Activated T-helper 1 cell treated with anti-CD3 and anti-CD28 coated beads, Interleukin-2, amount 50 U/mL, for 16 hours (primary cell): ENCODE measurements at places on chromosomes 11 and 22.
A peak's percentile ranks its signal among the peaks of the same experiment; 100 is the strongest.

GRCh38 chr11:93689240-93689639 lies 27.8 kb downstream of the CEP295 start:
- no peak for DNase-seq

DNA sequence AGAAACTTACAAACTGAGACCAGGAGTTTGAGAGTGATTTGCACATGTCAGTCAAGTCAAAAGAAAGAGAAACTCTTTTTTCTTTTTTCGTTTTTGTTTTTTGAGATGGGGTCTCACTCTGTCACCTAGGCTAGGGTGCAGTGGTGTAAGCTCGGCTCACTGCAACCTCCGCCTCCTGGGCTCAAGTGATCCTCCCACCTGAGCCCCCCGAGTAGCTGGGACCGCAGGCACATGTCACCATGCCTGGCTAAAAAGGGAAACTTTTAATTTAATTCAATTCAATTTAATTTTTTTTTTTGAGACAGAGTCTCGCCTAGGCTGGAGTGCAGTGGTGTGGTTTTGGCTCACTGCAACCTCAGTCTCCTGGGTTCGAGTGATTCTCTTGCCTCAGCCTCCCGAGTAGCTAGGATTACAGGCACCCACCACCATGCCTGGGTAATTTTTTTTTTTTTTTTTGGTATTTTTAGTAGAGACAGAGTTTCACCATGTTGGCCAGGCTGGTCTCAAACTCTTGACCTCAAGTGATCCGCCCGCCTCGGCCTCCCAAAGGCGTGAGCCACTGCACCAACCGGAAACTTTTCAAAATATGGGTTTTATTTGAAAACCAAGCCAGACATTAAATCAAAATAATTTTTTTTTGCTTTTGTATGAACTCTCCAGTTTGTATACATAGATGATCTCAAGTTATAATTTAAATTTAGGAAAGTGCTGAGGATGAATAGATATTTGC lies 9.9 kb downstream of the UCP3 start:
- no peak for DNase-seq

- DNase-seq = no peak
Measured at GRCh38 chr11:12248330-12248729, 129.0 kb upstream of the PARVA start.

DNA sequence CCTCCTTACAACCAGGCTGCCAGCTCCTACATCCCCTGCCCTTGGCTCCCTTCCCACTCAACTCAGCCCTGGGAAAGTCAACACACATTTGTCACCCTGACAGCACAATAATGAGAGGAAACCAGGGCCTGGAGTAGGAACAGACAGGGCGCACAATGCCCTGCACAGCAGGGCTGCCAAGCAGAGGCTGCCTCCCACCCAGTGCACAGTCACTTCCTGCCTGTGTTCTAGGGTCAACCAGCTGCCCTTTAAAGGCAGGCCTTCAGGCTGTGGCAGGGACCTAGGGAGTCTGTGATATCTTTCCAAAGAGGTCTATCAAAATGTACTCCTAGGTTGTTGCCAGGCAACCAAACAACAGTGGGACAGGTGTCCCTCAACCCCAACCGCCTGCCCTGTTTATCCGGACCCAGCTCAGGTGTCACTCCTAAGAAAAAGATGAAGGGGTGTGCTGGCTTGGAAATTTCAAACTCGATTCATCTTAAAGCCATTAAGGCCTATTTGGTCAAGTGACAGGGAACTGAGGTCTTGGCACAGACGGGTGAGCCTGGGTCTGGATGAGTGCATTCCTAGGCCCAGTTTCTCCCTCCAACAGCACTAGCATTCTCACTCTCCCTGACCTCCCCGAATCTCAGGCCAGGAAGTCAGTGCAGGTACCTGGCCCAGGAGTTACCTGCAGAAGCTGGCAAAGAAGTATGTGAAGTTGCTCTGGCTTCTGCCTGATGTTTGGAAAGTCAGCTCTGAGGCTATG lies 110.3 kb upstream of the PITPNB start:
- DNase-seq = no peak

- no peak for DNase-seq
Measured at GRCh38 chr11:64536396-64536941, 54.6 kb upstream of the SLC22A12 start.

GRCh38 chr22:39308614-39309363 lies 10.6 kb downstream of the RPL3 start:
- DNase-seq = no peak

DNA sequence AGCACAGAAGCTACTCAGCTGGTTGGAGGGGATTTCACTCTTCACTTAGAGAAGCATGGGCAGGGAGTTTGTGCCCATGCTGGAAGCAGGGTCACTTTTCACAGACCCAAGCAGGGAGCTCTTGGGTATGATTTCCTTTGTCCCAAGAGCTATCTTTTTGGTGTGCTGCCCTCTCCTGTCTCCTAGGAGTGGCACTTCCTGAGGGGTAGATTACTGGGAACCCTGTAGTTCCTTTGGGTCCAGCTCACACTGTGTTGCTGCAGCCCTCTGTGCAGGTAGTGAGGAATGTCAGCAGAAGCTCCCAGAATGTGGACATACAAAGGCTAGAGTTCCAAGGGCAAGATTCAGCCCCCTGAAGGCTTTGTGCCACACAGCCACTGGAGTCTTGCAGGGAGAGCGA lies 537.1 kb upstream of the ANO3 start:
- no peak for DNase-seq

DNA sequence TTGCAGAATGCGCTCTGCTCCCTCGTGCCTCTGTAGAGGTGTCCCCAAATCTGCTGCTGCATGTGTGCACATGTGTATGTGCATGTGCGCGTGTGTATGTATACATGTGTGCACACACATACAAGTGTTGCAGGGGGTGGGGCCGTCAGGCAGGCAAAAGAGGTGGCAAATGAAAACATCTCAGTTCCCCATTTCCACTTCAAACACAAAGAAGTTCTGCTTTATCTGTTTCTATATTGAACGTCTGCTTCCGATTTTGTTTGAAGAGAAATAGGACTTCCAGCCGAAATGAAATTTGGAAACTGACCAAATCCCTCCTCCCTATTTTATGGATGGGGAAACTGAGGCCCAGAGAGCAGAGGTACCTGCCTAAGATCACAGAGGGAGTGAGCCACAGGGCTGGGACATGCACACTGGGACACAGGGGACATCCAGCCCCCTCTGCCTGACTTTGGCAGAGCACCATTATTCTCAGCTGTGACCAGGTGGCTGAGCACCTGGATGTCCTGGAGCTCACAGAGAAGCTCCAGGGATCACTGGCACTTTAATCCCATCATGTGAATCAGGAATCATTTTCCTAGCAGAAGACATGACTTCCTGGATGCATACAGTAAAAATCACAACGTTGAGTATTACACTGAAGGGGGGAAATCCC lies 41.2 kb upstream of the ALX4 start:
- DNase-seq = no peak

- no peak for DNase-seq
Measured at GRCh38 chr11:44498089-44498871, 67.2 kb upstream of the CD82 start.

GRCh38 chr11:46601129-46601528 lies 7.3 kb upstream of the AMBRA1 start:
- no peak for DNase-seq

DNA sequence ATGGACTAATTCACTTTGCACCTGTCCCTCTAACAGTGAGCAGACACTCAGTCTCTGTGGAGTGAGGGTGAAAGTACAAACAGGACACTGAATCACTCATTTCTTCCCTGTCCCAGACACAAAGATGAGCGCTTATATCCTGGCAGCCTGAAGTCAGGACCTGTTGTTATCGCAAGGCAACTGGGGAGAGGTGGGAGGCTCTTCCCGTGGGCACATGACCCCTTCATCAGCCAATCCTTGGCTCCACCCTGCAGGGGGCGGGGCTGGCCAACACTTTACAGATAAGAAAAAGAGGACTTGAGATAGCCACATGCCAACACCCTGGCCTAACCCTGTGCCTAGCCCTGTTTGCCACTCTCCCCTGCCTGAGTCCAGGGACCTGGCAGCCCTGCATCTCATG lies 29.5 kb upstream of the TESMIN start:
- no peak for DNase-seq

GRCh38 chr22:20175597-20175900 lies 24.7 kb upstream of the CCDC188 start:
- DNase-seq = no peak

DNA sequence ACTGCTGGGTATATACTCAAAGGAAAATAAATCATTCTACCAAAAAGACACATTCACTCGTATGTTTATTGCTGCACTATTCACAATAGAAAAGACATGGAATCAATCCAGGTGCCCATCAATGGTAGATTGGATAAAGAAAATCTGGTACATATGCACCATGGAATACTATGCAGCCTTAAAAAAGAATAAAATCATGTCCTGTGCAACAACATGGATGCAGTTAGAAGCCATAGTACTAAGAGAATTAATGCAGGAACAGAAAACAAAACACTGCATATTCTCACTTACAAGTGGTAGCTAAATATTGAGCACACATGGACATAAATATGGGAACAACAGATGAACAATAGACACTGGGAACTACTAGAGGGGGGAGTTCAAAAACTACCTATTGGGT lies 96.3 kb downstream of the FAM76B start:
- no peak for DNase-seq

- no peak for DNase-seq
Measured at GRCh38 chr11:46235777-46236688, 41.4 kb upstream of the CREB3L1 start.

DNA sequence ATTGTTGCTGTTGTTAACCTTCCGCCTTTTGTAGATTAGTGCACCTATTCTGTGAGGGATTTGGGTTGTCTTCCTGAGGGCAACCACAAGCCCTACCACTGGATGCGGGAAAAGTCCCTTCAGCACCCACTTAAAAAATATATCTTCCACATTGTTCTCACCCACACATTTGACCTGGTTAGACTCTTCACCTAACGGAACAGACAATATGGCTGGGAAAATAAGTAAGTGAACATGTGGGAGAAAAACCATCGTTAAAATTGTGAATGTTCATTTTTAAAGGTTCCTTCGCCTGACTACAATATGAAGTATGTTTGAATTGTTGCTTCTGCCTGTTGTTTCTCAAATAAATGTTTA lies 72.0 kb upstream of the MPEG1 start:
- DNase-seq = no peak

GRCh38 chr11:14370496-14370895 lies 11.5 kb upstream of the RRAS2 start:
- DNase-seq = no peak

- DNase-seq = peak; percentile 32
Measured at GRCh38 chr22:38202437-38203089, 769 bp downstream of the MAFF start.

DNA sequence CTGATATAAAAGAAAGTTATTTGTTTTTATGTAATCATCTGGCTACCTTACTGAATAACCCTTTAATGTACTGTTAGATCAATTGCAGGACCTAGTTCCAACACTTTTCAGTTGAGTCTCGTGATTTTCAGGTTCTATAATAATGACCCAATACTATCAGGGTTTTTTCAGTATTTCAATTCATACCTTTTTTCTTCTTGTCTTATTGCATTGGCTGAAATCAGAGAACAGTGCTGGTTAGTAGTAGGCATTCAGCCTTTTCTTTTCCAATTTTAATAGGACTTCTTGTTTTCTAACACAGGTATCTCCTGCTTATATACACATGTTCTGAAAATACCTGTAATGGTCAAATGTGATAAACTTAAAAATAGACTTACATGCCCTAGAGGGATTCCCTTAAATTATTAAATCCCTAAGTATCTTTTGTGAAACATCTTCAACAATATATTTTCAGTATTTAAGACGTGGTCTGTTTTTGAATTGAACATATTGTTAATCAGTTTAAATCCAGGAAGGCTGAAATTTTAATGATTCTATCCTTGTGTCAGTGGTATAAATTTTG lies 13.6 kb downstream of the ZC3H12C start:
- DNase-seq = no peak

- DNase-seq = no peak
Measured at GRCh38 chr11:125069796-125070195, 6.7 kb downstream of the SLC37A2 start.

DNA sequence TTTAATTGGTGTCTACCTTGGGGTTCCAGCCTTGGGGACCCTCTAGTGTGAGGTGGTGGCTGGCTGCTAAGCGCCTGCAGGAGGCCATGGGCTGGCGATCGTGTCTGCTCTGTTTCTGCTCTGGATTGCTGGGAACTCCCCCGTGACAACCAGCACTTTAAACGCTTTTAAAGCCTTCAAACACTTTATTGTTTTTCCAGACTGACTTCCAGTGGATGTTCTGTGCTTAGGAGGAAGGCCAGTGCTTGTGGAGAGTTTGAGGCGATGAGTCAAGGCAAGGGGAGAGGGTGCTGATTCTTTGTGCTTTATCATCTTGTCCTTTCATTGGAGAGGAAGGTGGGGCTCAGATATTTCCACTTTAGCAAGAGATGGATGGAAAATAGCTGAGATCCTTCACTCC lies 81.6 kb downstream of the FLI1 start:
- DNase-seq = no peak

- no peak for DNase-seq
Measured at GRCh38 chr11:111598559-111598958, 3.7 kb upstream of the SIK2 start.

DNA sequence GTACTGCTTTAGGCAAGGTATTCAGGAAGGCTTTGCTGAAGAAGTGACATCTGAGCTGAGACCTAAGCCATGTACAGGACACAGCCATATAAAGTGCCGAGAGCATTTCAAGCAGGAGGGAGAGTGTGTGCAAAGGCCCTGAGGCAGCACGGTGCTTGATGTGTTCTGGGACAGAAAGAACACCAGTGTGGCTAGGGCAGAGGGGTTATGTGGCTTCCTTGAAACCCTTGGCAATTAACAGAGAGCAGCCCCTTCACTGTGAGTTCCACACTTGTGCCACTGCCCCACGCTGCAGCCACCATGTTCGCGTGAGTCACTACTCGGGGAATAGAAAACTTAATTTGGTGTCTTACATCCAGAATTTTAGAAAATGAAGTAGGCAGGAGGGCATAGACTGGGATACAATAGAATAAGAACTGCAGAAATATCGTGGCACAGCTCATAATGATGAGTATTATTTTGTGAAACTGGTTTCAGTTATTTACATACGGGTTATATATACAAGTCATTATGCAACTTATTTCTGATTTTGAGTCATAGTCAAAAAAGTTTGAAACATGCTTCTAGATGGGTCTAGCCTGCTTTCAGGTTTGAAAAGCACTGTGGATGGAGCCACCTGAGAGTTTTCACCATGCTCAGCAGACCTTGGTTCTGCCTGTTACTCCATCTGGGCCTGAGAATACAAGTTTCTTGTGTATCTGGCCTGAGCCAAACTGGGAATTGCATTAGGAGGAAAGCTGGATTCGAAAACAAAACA lies 11.8 kb downstream of the IL10RA start:
- no peak for DNase-seq

- DNase-seq = no peak
Measured at GRCh38 chr11:64092111-64092760, 56.5 kb downstream of the FLRT1 start.
